ENCODE measurements at places on chromosomes 4 and X. TPM values are rescaled to one million over a fixed set of nuclear protein-coding genes. Genes with fewer than 3 reads are reported as not detected.

DNA sequence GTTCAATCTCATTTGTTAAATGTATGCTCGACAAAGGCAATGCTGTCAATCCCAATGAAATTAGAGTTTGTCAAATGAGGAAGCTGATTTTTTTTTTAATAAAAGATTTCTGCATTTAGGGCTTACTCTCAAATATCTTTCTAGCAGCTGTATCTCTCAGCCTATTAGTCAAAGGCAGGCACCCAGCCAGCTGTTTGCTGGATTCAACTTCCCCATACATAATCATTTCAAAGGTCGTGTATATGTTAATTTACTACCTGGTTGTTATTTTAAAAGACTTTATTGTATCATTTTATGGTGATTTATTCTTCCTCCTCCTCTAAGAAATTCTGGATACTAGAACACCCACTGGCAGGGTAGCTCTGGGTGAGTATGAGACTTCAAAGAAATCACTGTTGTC, 27.1 kb downstream of the RAI2 start:
- H3K27me3 ChIP-seq: peaks cover 6% of the 10 kb centered on the region
- H3K4me1 ChIP-seq: no peaks in the 10 kb centered on the region
- H3K4me3 ChIP-seq: no peak overlapping the region
- DNase-seq: no peak
- H3K36me3 ChIP-seq: no peaks in the 10 kb centered on the region

DNA sequence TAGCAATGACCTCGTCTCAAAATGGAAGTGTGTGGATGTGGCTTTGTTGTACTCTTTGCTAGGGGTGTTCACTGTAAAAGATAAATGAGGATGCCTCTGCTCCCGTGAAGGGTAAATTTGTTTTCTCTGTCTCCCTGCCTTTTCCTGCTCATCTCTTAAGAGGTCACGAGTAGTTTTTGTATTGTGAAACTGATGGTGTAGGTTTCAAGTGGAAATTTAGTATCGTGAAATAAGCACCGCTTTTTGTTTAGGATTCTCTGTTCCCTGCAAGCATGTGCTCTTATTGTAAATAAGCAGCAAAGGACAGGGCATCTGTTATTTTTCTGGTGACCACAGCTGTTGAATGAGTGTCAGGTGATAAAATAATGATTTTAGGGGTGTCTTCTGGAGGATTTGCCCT, 104.6 kb downstream of the PHEX start:
- H3K36me3 ChIP-seq: no peaks in the 10 kb centered on the region
- H3K27ac ChIP-seq: peak overlapping the region; percentile 89
- peak; percentile 7 for DNase-seq
- peaks cover 7% of the 10 kb centered on the region for H3K4me1 ChIP-seq

Gene FAM47E
- total RNA-seq: not detected

Gene PCDH18
- 108 TPM for total RNA-seq

Gene DGAT2L6
- not detected for total RNA-seq

Data from IMR-90 (cell line).